ENCODE measurements at places on chromosomes 11 and 22. TPM values are rescaled to one million over a fixed set of nuclear protein-coding genes. Genes with fewer than 3 reads are reported as not detected.

DNA sequence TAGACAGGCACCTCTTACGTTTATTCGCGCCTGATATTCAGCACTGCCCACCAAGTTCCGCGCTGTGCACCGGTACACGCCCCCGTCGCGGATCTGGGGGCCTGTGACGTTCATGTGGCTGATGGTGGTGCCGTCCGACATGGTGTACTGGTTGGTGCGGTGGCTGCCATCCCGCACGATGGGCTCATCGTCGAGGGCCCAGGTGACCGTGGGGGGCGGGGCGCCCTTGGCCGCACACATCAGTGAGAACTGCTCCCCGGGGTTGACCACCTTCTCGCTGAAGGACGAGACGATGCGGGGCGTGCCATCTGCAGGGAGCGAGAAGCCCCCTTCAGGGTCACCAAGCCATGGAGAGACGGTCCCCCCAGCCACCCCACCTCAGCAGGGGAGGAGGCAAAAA lies 190.8 kb downstream of the CEP164 start:
- DNase-seq, result no peak

GRCh38 chr11:134613646-134614045 lies 201.6 kb upstream of the B3GAT1 start:
- DNase-seq, result no peak

DNA sequence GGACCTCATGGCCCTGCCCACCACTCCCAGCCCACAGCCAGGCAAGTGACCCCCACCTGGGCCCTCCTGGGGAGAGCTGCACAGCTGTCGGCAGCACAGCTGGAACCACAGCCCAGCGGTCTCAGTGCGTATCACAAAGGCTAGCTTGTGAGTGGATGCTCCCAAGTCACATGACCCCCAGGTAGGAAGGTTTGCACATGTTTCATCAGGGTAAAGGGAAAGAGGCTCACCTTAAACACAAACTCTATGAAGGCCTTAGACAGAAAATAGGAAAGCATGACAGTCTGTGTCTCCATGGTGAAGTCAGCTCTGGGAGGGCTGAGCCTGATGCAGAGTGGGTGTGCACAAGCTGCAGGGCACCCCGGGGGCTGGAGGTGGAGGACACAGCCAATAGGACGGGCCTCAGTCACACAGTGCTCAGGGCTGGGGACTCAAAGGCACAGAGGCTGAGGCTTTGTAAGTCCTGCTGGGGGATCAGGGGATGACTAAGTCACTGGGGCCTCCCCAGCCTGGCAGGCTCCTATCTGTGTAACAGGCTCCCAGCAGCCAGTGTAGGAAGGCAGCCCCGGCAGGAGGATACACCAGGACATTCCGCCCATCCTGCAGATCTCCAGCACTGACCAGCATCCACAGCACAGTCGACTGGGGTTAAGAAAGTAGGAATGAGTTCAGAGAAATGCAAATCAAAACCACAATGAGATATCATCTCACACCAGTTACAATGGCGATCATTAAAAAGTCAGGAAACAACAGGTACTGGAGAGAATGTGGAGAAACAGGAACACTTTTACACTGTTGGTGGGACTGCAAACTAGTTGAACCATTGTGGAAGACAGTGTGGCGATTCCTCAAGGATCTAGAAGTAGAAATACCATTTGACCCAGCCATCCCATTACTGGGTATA lies 22.0 kb downstream of the CELSR1 start:
- peak; percentile 56 for DNase-seq

DNA sequence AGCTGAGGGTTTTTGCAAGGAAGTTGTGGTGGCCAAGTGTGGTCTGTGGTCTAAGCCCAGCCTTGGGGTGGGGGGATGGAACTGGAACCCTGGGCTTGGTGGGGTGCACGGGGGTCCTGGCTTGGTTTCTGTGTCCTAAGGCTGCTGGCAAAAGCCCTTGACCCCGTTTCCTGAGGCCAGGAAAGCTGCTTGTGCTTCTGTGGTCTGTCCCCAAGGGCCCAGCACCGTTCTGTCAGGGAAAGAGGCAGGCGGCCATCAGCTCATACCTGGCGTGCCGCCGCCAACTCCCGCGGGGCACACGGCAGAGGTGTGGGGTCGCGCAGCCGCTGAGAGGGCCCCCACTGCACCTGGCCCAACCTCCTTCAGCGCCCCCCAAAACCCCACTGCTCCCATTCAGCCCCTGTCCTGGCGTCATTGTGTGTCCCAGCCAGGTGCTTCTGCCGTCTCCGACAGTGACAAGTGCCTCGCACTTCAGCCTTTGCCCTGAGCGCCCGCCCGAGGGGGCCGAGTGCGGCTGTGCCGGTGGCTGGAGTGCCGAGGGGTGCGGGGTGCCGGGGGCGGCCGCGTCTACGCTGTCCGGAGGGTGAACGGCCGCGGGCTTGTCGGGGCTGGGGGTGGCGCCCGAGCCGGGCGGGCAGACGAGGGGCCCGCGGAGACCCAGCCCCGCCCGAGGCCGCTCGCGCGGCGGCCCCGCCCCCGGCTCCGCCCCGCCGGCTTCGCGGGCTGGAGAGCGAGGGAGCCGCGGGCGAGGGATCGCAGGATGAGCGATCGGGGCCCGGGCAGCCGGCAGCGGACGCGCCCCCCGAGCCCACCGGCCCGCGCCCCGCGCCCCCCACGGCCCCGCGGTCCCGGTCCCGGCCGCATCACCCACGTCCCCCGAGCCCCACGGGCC lies at the start of gene CNIH2:
Gene CNIH2 (plus strand): TSS at position 705 of the 892 bp plus-strand sequence. CDS start 282 bp downstream, outside the sequence.
- DNase-seq, result no peak

DNA sequence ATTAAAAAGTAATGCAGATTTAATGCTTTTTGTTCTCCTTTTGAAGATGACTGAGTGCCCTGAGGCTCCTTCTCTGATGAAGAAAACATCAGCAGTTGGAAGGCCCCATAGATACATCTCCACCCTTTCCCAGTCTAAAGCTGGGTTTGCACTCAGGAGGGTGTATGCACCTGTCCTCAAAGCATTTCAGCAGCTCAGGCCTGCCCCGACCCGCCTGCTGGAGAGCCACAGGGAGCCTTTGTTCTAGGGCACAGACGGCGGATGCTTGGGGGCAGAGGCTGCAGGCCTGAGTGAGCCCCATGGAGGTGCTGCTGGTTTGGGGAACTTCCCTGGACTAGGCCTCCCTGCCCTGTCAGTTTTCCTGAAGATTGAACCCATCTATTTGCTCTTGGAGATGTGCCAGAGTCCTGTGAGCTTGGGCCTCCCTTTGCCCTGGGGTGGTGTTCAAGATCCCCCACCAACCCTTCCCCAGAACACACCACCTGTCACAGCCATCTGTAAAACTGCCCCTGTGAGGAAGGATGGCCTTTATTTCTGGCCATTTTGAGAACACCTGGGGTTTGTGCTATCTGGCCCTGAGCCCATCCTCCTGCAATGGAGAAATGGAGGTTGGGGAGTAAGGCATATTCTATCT lies 160.0 kb downstream of the NAV2 start:
- no peak for DNase-seq

- no peak for DNase-seq
These were observed 389 bp downstream of the MICALL1 start for GRCh38 chr22:37906364-37907008.

DNA sequence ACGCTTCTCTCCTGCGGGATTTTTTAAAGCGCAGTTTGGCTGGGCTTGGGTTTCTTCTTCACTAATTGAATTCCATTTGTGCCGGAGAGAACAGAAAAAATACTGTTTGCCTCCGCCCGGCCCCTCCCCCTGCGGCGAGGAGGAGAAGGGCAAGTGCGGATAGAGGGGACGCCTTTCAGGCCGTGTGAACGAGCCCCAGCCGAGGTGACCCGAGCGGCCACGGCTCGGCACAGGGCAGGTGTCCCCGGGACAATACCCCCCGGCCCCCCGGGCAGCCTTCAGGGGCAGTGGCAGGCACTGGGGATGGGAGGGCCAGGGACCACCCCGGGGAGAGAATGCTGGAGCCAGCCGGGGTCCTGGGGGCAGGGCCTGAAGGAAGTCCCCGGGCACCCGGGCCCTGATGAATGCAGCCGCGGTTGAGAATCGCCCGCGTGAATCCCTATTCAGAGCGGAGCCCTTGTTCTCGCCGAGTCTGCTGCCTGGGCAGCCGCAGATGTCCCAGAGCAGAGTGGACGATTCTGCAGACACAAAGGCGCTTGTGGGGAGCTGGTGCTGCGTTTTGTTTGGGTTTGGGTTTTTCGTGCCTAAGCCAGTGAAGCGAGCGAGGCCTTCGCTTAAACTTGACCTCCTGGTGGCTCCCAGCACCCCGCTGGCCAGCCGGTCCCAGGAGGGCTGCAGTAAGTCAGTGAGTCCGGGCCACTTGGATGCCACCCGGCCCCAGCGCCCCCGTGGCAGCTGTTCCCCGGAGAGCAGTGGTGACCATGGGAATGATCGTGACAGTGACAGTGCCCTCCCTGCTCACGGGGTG lies 96.0 kb downstream of the WNT7B start:
- DNase-seq, result no peak

DNA sequence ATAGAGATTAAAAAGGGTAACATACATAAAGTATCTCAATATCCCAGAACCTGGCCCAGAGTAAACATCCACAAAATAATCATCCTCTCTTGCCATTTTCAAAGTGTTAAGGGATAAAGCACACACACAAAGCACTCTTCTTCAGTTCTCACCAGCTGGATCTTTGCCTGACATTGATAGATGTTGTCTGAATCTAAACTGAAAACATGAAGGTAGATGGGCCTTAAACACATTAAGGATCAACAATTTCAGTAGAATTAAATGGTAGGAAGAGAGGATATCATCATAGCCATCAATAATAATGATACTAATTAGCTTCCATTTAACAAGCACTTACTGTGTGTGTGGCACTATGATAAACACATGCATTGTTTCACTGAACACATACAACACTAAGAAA lies 261.1 kb downstream of the OPCML start:
- DNase-seq, result no peak

DNA sequence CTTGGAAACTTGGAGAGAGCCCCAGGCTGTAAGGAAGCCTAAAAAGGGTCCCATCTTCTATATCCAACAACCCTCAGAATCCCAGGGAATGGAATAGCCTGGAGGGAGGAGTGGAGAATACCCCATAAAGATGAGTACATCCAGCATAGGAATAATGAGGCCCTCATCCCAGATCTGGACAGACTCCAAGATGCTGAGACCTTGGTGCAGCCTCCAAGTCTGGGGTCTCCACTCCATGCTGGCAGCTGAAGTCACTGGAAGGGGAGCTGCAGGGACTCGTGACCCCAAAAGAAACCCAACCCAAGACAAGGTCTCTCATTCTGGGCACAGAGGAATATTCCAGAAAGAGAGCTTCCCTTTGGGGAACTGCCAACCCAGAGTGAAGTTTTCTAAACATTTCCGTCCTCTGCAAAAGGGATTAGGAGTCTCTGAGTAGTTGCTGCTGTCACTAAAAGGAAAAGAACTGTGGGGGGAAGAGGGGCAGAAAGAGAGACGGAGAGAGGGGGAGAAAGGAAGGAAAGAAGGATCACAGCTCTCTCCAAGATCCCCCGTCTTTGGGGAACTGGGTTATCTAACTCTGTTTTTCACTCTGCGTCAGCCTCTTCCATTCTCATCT lies 589 bp downstream of the SCGB1A1 start:
- no peak for DNase-seq

- no peak for DNase-seq
These were observed 14.0 kb upstream of the SYT7 start for GRCh38 chr11:61594907-61595257.

GRCh38 chr11:36238036-36238631 lies 51.1 kb downstream of the COMMD9 start:
- no peak for DNase-seq

- DNase-seq, result no peak
These were observed 144.0 kb downstream of the GRIK4 start for GRCh38 chr11:120655589-120655988.

DNA sequence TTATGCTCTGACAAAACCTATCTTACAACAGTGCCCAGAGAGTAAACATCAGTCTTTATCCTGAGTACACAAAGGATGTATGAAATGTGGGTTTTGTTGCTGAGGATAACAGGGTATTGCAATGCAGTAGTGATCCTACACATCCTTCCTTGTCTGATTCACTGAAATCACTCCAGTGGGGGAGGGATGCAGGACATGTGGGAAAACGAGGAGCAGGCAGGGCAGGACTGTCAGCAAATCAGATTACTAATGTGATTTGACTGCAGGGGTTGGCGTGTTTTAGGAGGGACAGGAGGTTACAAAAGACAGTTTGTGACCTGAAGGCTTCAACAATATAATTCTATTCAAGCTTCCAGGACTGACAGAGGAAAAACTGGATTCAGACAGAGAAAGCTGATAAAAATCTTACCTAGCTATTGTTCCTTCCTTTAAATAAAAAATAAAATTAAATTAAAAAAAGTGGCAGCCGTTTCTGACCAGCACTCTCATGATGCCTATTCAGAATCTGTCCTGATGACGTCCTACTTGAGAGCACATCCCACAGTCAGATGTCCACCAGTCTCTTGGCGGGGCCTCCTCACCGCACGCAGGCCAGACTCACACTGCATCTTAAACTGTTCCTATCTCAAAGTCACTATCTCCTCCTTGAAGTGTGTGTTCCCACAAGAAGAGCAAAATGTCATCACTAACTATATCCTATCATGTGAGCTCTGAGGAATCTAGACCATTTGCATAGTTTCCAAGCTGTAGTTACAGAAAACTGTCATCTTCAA lies 50.6 kb upstream of the MN1 start:
- no peak for DNase-seq

GRCh38 chr11:7612056-7612660 lies 61.1 kb downstream of the CYB5R2 start:
- no peak for DNase-seq

DNA sequence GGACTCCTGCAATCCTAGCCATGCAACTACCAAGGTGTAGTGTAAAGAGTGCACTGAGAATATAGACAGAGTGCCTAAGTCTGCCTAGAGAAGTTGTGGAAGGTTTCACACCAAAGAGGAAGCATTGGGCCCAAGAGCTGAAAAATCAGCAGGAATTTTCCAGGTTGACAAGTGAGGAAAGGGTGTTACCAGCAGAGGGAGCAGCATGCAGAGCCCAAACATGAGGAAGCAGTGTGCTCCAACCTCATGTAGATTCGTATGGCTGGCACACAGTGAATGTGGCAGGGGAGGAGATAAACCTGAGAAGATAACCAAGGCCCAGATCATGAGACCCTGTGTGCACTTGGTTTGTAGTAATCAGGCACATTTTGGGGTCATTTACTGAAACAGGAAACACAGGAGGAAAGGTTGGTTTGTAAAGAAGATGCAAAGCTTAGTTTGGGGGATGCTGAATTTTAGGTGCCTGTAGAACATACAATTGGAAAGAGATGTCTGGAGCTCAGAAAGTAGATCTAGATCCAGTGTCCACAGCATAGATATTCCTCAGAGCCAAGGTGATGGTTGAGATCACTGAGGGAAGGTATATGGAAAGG lies 1.7 kb downstream of the HPX start:
- DNase-seq, result peak; percentile 18

DNA sequence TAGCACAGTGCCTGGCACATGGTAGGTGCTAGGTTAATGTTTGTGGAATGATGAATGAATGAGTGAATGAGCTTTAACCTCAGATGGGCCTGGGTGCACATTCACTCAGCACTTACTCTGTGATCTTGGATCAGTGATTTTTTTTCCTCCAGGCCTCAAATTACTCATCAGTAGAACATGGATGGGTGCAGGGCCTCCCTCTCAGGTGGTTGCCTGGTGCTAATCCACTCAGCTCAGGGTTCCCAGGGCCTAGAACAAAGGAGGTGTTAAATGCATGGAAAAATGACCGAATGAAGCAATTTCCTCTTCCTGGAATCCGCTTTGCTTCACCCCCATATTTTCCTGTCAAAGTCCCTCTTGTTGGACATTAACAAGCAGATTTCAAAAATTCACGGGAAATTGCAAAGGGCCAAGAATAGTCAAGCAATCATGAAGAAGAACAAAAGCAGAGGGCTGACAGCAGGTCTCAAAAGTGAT lies 93.5 kb downstream of the MYEOV start:
- DNase-seq, result no peak

GAS2 gene
- total RNA-seq, result 1.5 TPM

KCNQ1OT1 gene
- total RNA-seq, result 2.5 TPM

NXPE4 gene
- total RNA-seq, result not detected

TREH gene
- not detected for total RNA-seq
